ENCODE measurements at places on chromosomes 2 and 18.

DNA sequence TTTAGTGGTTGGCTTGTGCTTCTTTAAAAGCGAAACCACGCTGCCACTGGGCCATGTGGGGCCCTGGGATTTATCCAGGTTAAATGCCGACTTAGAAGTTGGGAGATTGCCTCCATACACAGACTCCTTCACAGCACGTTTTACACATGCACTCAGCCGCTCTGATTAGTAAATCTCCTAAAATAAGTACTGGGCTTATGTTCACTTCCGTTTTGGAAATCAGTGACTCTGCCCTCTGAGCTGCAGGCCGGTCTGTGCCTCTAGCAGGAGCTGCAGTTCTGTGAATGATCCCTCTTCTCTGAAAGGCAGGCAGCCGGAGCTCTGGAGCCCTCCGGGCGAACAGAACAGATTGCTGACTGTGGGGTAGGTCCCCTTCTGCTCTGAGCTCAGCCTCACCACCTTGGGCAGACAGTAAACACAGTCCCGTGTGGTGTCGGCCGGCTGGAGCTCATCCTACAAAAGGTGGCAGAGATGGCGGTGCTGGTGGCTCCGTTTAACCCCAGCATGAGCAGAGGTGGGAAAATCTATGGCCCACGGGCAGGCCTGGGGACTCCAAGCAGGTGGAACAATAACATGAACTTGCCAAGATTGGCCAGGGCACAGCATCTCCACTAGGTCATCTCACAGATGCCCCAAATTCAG is 9.8 kb upstream of the RAB17 start:
- no peak for DNase-seq

DNA sequence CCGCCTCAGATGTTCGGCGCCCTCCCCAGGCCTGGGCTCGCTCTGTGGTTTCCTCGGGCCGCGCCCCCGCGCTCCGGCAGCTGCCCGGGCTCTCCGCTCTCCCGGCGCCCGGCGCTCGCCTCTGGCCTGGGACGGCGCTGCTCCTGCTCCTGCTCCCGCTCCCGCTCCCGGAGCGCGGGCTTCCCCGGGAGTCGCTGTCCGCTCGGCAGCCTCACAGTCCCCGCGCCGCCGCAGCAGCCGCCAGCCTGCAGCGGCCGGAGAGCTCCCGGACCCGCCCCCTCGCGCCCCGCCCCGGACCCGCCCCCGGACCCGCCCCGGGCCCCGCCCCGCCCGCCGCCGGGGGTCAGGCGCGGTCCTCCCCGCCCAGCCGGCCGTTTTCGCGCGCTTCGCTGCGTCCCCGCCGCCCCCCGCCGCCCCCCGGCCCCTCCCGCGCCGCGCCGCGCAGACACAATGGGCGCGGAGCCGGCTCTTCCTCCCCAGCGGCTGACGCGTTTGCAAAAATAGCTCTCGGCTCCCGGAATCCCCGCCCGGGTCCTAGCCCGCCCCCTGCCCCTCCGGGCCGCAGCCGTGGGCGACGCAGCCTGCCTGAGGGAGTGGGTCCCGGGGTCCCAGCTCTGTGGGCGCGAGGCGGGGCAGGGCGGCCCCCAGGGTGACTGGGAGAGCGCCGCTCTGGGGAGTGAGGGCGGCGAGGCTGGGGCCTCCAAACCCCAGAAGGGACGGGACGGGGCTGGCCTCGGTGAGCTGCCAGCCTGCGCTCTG is at the start of gene ARL4C:
ARL4C (minus strand) TSS at position 247 of the 759 bp plus-strand sequence. CDS start 495 bp downstream, outside the sequence.
- peak; percentile 18 for DNase-seq

- DNase-seq: no peak
Observed at GRCh38 chr2:34787341-34787740, 1188.2 kb upstream of the FAM98A start.

DNA sequence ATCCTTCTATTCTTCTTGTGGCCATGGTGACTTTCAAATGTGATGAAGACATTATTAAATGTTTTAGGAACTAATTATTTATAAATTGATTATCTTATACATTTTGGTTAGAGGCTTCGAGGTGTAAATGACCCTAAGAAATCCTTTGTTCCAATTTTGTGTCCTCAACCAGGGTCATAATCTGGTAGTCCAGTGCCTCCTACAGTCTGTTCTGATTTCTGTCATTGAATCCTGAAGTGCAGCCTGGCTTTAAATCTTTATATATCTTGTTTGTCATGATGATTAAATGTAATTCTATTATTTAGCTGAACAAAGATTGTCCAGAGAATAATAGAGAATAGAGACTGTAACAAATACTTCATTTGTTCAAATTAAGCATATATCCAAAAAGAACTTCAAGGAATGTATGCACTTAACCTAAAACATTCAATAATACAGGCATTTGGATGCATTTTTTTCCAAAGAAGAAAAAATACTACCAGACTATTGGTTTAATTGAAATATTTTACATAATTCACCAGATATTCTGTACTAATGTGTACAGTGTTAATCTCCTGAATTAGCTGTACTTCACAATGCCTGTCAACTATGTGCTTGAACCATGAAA is 89.8 kb downstream of the PRPF40A start:
- DNase-seq: peak; percentile 18

- DNase-seq: no peak
Observed at GRCh38 chr18:6901286-6901926, 171.9 kb downstream of the ARHGAP28 start.

DNA sequence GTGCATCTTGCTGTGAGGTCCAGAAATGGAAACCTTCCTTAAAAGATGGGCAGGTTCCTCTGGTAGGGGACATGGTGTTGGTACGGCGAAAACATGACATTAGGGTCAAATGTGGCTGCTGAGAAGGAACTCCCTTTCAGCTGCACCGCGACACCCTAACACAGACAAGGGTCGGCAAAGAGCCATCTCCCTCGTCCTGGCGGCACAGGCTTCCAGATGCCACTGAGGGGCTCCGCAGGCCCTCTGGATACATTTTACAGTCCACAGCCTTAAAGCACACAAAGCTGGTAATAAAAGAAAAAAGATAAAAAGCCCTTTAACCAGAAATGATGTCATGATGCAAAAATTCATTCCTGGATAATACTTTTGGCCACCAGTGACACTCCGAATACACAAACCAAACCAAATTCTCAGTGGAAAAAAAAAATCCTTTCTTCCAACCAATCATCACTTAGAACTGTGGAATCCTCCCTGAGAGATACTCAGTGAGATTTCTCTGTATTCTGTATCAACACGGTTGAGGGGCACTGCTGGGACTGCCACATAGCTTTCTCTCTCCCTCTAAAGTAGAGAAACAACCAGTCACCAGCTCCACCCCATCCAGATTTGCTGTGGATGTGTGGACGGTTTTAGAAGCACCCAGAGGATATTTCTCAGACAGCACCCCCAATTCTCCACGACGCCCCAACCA is 174.8 kb downstream of the HDAC4 start:
- DNase-seq: no peak

GRCh38 chr18:56929886-56930285 is 217.0 kb upstream of the BOD1L2 start:
- DNase-seq: no peak

DNA sequence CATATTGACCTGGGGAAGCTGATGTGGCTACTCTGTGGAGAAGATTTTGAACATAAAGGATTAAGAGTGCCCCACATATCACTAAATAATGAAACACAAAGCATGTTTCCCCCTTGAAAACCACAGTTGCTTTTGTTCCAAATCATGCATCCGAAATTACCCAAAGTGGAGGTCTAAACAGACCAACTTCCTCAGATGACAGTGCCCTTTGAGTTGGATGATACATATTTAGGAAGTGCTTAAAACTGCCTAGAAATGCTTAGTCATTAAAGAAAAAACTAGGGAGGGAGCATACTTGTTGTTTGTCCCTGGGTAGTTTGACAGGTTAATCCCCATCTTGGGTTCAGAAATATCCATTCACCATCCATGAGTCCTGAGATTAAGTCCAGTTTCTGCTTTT is 1070.3 kb downstream of the SUCLG1 start:
- no peak for DNase-seq

DNA sequence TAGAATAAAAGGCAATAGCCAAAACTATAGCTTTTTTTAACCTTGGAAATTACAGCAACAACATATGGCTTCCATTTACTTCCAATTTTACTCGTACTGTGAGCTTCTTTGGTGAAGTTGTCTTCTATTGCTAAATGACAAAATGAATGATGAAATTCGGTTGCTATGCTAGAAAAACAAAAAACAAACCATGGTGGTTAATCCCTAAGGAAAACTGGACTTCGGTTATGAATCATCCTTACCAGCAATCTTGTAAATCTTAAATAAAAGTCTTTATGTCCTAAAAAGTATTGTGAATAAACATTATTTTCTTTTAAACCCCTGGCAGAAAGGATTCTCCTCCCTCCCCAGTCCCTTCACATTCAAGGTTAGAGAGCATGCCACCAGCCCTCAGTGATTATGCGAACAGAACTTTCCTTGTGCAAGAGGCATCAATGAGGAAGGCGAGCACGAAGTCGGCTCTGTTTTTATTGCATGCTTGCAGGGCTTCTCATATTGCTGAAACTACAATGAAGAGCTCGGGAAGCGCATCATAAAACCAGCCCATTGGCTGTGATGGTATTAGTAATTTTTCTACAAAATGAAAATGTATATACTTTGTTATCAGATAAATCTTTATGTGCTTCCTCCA is 62.9 kb downstream of the ZNF521 start:
- no peak for DNase-seq

DNA sequence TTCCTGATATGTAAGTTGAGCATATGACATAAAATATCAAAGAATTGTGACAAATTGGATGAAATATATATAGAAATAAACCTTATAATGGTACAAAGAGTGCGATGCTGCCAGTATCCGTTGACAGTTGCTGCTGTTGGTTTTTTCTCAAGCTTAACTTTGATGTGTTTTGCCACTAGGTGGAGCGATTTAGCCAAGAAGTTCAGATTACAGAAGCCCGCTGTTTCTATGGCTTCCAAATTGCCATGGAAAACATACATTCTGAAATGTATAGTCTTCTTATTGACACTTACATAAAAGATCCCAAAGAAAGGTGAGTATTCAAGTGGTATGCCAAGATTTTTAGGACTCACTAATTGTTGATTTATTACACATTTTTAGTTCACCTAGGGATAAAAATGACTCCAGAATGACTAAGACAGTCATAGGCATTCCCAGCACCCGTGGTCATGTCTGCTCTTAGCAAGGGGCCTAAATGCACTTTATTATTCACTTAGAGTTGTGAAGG is 2.1 kb downstream of the RRM2 start:
- peak; percentile 70 for DNase-seq

DNA sequence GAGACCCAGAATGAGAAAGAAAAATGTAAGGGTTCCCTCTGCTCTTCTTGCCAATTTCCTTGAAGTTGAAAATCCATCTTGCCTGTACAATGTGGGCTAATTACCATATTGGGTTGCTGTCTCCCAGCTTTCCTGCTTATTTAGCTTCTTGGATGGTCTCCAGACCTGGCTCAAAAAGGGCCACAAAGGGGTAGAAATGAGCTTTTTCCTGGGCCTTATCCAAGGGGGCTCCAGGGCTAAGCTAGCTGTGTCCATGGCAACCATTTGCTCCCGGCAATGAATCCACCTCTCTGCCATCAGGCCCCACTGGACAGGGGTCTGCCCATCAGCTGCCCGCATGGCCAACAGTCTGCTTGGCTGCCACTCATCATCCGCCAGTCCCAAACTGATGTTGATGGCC is 85.0 kb downstream of the BOD1L2 start:
- DNase-seq: no peak

GRCh38 chr2:26911911-26912861 is 58.3 kb upstream of the MAPRE3 start:
- no peak for DNase-seq
